Activated CD4-positive, alpha-beta memory T cell treated with anti-CD3 and anti-CD28 coated beads for 36 hours (primary cell): ENCODE measurements at places on chromosomes 13 and 19. TPM values are rescaled to one million over a fixed set of nuclear protein-coding genes. Genes with fewer than 3 reads are reported as not detected.

DNA sequence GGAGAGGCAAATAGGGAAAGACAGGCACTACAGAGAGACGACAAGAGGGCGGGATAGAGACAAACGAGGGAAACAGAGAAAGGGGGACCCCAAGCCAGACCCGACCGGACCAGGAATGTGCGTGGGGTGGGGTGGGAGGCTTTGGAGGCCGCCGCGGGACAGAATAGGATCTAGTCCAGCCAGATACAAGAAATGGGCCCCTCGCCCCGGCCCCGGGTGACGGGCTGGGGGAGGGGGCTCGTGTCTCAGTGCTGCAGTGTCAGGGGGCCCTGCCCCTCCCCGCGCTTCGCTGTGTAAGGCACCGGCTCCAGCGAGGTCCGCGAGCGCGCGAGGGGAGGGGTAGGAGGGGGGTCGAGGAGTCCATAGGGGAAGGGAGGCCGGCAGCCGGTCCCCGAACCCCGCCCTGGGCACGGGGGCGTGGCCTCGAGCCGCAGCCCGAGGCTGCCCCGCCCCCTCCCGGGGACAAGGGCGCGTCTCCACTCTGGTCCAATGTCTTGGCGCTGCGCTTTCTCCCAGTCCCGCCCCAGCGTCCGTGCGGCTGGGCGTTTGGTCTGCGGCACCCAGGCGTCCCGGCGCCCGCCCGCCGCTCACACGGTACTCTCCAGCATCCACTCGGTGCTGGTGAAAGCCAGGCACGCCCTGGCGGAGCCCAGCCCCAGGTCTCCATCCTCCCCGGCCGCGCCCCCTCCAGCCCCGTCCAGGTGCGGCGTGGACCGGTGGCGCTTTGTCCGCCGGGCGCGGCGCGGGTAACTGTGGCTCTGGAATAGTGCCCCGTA, 11.0 kb downstream of the IFNL1 start:
- DNase-seq: no peak

GRCh38 chr13:36130552-36131221, 495 bp downstream of the DCLK1 start:
- no peak for DNase-seq

GRCh38 chr19:5120321-5120720, 151.4 kb downstream of the KDM4B start:
- DNase-seq: no peak

Gene SELENOV
- not detected for total RNA-seq
